Ecto neural progenitor cell (in vitro differentiated cells): ENCODE measurements at places on chromosomes 7 and 10.

DNA sequence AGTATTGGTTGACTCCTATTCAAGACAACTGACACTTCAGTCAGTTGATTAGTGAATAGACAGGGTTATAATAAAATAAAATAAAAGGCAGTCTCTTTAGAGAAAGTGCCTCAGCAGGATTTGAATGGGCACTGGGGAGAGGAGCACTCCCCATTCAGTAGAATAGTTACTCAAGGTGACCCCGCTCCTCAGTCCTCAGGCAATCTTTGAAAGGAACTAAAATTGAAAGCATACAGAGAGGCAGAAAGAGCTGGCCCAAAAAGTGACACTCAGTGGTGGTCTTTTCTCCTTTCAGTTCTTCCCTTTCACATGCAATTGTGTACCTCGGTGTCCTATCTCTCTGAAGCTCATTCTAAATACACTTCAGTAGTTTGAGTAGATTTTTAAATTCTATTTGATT lies 47.4 kb upstream of the MACC1 start:
- DNase-seq = no peak

DNA sequence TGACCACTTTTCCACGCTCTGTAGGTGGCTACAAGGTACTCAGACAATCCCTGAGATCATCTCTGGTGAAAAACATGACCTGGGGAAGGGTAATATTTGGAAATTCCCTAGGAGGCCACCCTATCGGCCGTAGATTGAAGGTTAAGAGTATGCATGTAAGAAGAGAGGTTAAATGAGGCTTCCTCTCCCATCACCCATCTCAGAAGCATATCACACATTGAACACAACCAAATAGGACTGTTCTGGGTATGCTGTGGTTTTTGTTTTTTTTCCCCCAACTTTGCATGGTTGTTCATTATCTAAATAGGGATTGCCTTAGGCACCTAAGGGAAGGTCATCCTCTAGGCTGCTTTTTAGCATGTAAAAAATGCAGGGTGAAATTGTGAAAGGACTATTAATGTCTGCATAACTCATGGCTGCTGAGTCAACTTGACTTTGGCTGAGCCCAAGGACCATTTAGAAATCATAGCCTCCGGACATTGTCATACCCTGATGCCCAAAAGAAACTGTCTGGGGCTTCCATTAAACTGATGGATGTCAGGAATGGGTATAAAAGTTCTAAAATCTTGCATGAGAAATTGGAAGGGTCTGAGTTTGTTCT lies 24.7 kb upstream of the ST8SIA6 start:
- no peak for DNase-seq

GRCh38 chr7:50304129-50304910 lies at the start of gene IKZF1:
Gene IKZF1, plus strand, starts transcription at chr7:50304716. Its CDS starts 14,346 bp downstream, at chr7:50319062.
- peak; percentile 71 for DNase-seq

- DNase-seq = no peak
Measured at GRCh38 chr10:110502851-110503301, 5.2 kb downstream of the DUSP5 start.

- DNase-seq = no peak
Measured at GRCh38 chr10:11023009-11023953, 5.6 kb downstream of the CELF2 start.

DNA sequence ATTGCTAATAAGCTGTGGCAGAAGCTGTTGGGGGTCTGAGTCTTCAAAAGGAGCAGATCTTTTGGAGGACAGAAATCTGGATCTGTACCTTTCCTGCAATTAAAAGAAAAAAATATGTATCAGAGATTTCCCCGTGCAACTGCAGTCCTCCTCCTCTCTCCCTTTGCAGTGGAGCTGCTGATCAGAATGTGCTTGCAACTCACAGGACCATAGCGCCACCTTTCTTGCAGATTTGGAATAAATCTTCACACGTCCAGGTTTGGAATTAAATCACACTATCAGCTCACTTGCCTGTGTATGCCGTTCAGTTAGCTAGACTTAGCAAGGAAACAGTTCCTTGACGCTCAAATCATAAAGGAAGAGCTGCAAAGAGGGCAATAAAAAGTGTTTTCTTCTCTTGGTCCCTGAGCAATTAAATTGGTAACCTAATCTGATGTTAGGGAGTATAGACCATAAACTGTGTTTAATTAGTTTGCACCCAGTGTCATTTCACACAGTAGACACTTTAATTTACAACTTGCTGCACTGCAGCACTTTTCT lies 77.4 kb downstream of the PON1 start:
- peak; percentile 52 for DNase-seq

DNA sequence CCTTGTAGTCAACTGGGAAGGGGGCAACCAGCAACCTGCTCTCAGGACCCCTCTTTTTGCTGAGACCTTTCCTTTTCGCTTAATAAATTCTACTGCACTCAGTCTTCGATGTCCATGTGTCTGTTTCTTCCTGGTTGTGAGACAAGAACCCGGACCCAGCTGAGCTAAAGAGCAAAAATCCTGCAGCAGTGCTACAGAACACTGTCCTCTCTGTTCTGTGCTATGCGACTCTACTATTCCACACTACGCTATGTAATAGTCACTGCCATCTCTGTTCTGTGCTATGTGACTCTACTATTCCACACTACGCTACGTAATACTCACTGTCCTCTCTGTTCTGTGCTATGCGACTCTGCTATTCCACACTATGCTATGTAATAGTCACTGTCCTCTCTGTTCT lies 34.3 kb downstream of the DIP2C start:
- DNase-seq = no peak

- no peak for DNase-seq
Measured at GRCh38 chr7:155743177-155743576, 69.1 kb downstream of the SHH start.

- DNase-seq = no peak
Measured at GRCh38 chr7:37000511-37000910, 276.2 kb upstream of the AOAH start.

GRCh38 chr7:1912593-1913465 lies 242.8 kb downstream of the ELFN1 start:
- no peak for DNase-seq

DNA sequence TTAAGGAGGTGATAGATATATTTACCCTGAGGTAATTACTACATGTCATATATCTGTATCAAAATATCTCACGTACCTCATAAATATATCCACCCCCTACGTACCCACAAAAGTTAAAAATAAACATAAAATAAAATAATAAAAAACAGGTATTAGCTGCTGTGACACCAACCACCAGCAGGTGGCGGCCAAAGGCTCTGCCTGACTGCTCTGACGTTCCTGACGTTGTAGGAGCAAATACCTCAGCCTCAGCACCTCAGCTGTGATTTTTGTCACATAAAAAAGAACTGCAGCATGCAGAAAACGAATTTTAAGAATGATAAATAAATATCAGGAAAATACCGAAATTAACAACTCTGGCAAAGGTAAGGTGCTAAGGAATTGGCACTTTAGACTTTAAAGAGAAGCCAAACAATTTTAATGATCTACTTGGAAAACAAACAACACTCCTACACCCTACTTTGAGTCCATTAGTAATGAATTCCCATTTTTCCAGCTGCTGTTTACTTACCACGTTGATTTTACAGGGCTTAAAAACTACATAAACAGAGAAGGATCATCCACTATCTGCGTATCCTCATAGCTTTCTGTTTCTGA lies 125.4 kb upstream of the TARP start:
- peak; percentile 53 for DNase-seq

DNA sequence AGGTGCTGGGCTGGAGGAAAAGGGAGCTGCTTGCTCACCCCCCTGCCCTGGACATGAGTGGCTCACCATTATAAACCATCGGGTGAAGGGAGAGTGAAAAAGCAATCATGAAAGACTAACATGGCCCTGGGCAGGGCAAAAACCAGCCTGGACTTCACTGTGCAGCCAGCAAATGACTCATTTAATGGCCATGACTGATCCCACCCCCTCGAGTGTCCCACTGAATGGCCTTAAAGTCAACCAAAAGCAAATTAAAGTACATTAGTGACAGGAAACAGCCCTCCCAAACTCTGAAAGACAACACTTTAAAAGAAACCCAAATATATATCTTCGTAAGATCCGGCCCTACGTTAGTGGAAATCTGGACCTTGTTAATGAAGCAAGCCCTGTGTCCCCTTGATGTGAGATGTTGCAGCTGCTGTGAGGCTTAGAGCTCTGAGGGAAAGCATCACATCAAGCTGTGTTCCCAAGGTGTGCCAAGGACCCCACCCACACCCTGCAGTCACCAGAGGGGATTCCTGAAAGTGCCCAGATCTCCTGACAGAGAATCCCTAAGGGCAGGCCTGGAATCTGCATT lies 31.2 kb downstream of the ADCYAP1R1 start:
- DNase-seq = no peak

- no peak for DNase-seq
Measured at GRCh38 chr7:117250801-117251200, 72.1 kb downstream of the WNT2 start.

DNA sequence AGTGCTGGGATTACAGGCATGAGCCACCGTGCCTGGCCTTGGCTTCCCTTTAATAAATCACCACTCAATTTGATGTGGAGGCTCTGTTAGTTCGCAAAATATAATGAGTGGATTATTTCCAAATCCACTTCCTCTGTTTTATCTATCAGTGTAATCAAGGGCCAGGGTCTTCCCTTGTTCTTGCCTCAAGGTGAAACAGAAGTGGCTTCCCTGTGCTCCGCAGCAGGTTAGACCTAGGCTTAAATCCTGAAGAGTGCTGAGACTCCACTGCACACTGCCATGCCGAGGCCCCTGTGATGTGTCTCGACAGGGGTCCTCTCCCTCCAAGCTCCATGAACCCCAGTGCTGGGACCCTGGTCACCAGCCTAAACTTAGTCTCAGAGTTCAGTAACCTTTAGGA lies 59.0 kb downstream of the MDH2 start:
- no peak for DNase-seq

- no peak for DNase-seq
Measured at GRCh38 chr7:96989859-96990317, 15.5 kb upstream of the DLX6 start.

DNA sequence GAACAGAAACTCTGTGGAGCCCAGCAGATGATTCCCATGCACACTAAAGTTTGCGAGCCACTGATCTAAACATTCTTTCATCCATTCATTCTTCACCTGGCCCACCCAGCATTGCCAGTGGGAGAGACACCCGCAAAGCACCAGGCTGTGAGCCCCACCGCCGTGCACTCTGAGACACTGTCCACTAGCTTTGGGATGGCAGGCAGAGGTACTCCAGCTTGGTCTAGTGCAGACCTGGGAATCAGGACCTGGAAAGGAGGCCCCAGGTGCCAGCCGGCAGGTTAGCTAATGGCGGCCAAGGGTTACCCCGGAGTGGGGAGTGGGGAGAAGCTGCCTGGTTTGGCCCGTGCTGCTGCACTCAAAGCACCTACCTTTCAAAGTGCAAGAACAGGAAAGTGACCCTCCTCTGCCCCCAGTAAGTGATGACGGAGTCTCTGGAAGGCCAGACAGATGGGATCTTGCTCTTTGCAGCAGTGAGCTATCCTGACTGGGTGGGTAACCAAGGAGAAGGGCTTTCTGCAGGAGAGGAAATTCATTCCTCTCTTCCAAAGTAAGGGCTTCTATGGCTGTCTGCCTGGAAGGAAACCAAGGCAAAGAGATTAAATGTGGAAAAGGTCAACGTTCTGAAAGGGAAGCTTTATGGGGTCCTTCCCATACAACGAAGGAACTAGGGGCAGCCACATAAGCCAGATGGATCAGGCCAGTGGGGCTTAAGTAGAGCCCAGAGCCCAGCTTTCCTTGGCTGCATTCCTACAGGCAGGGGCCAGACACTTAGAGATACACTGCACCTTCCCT lies 74.2 kb upstream of the LRRC4 start:
- DNase-seq = no peak

DNA sequence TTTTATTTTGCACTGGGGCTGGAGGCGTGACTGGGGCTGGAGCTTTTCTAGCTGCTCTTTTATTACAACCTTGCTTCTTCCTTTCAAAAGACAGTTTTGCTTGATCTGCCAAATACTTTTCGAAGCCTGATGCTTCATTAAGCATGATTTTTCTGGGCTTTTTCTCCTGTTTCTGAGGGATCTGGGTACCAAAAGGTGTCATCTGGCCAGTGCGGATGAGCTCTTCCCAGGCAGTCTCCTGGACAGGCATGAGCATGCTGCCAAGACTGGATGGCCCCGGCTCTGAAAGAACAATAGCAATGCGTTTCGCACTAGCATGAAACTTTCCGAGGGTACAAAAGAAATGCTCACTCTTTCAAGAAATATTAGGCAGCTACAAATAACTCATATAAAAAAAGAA lies 14.4 kb downstream of the ERCC6 start:
- DNase-seq = no peak

GRCh38 chr10:78390051-78390450 lies 356.4 kb downstream of the RPS24 start:
- no peak for DNase-seq

DNA sequence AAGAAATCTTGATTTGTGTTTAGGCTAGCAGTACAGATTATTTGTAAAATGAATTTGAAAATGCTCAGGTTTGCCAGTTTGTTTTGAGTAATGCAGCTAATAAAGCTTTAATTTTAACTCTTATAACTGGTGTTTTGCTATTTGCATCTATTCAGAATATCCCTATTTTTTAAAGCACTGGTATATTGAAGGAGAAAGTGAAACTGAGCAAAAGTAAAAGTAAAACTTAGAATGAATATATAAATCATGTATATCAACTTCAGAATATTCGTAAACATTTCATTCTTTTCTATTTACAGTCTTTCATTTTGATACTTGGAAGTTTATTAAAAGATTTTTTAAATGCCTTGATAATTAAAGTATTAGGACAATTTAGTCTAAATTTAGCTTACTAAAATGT lies 26.2 kb downstream of the TASOR2 start:
- no peak for DNase-seq

DNA sequence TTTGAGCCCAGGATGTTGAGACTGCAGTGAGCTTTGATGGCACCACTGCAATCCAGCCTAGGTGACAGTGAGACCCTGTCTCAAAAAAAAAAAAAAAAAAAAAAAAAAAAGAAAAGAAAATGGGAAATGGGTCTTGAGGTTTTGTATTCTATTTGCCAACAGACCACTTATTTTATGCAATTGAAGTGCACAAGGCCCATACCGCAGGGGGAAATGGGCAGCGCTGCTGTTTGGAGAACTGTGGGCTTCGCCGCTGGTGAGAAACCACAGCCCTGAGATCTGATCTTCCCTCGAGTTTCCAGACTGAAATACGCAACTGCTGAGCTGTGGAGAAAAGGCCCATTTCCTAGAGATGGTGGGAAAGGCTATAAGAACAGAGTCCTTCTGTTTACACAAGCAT lies 512.0 kb downstream of the TCERG1L start:
- DNase-seq = no peak

GRCh38 chr10:6741541-6741941 lies 161.5 kb upstream of the PRKCQ start:
- DNase-seq = no peak
